KBM-7 (cell line): ENCODE measurements at places on chromosomes 11 and 22.

DNA sequence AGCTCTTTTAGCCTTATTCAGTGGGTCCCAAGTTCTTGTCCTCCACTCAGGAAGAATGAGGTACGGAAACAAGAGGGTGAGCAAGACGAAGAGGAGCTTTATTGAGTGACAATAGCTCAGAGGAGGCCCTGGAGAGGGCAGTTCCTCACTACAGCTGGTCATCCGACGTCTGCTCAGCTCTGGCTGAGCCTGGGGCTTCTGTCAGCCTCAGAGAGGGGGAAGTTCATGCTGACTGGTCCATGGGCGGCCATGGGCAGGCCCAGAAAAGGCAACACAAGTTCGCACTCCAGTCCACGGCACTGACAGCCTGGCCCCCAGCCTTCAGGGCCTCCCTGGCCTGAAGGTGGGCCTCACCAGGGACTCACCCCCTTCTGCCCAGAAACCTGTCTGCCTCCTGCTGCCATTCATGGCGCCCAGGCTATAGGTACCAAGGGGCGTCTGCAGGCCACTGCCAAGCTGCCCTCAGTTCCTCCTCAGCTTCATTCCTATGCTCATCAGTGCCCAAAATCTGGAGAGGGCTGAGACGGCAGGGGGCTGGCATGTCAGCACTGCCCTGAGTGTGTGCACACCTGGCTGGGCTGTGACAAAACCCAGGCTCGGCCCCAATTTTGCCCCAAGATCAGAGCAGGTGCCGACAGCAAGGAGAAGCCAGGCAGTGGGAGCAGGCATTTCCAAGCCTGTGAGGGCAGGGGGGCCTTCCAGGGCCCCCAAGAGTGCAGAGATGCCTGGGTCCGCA is 21.7 kb upstream of the KIAA0930 start:
- DNase-seq: no peak

- no peak for DNase-seq
Observed at GRCh38 chr11:133409799-133410198, 122.5 kb downstream of the OPCML start.

- no peak for DNase-seq
Observed at GRCh38 chr22:47442821-47443220, 680.4 kb downstream of the TBC1D22A start.

- no peak for DNase-seq
Observed at GRCh38 chr11:74770456-74770855, 21.8 kb downstream of the RNF169 start.

DNA sequence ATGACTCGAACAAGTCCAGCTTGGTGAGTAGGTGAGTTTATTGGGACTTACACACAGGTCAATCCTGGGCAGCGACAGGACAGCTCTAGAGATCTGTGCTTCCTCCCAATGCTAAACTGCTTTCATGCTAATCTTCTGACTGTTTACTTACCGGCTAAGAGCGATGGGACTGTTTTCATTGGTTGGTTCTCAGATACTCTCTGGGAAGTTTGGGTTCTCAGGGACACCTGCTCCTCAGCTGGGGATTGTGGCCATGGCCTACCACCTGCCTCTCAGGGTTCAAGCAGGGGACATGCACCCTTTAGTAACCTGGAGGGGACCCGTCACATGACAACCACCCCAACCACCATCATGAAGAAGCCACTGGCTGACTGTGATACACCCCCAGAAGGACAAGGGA is 13.1 kb downstream of the APOL2 start:
- DNase-seq: no peak

GRCh38 chr22:37010174-37010573 is 9.1 kb downstream of the TST start:
- no peak for DNase-seq

- no peak for DNase-seq
Observed at GRCh38 chr22:47816121-47816862, 1053.8 kb downstream of the TBC1D22A start.

- DNase-seq: no peak
Observed at GRCh38 chr11:59144096-59144495, 1.4 kb downstream of the FAM111A start.

DNA sequence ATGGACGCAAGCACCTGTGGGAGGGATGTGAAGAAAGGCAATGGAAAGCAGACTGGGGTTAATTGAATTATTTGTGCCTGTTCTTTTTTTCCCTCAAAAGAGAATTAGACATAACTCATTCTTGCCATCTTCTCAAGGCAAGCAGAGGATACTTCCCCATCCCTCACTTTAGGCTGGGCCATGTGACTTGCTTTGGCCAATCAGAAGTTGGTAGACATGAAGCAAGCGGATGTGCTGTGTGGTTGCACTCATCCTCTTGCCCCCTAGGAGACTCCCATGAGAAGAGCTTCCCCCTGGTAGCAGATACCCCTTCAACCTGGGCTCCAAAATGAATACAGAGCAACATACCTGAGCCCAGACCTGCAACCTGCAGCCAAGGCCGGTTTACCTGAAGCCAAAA is 124.4 kb upstream of the ZC3H12C start:
- DNase-seq: no peak

GRCh38 chr11:124758355-124759265 is 3.5 kb downstream of the ESAM start:
- DNase-seq: peak; percentile 91

GRCh38 chr11:83508804-83509203 is 222.6 kb upstream of the CCDC90B start:
- no peak for DNase-seq

- DNase-seq: no peak
Observed at GRCh38 chr22:40976866-40977700, 25.9 kb downstream of the RBX1 start.

- DNase-seq: no peak
Observed at GRCh38 chr11:18791207-18791968, at the start of gene PTPN5. Gene PTPN5 (minus strand): TSS chr11:18791798. CDS start chr11:18771958, 19,840 bp downstream.

DNA sequence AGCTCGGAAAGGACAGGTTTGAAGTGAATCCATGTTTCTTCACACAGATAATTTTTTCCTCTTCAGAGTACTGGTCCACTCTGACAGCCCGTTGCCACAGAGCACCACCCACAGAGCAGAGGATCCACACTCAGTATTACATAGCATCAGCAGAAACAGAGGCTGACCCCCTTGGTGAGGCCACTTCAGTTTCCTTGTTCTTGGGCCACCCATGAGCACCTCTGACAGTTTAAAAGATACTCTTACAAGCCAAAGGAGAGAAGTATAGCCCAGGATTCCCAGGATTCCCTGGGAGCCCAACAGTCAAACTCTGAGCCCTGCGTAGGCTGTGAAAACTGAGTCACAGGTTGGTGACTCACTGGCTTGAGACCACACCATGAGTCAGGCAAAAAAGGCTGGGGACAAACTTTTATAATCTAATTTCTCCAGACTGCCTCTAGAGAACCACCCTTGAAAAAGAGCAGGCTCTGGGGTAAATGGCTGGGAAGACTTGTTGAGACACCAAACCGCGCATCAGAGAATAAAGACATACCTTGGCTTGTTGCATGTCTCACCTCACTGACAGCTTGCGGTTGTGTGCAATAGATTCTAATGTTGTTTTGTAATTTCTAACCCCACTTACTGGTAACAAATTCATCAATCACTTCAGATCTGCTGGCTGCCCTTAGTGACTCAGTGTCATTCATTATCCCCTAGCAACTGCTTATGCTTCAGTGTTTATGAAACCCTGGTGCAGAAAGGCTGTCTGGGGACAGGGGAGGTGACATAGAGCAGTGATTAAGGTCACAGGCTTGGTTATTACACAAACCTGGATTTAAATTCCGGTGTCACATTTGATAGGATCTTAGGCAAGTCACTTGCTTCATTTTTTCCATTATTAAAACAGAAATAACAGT is 56.9 kb upstream of the PRSS23 start:
- no peak for DNase-seq

GRCh38 chr11:102680945-102681344 is 24.6 kb downstream of the MMP27 start:
- no peak for DNase-seq

- no peak for DNase-seq
Observed at GRCh38 chr22:41991111-41991510, 7.5 kb upstream of the WBP2NL start.

GRCh38 chr22:21946262-21946925 is 6.3 kb downstream of the PPM1F start:
- no peak for DNase-seq
